HTR-8/SVneo (cell line): ENCODE measurements at places on chromosomes 5 and 9.

DNA sequence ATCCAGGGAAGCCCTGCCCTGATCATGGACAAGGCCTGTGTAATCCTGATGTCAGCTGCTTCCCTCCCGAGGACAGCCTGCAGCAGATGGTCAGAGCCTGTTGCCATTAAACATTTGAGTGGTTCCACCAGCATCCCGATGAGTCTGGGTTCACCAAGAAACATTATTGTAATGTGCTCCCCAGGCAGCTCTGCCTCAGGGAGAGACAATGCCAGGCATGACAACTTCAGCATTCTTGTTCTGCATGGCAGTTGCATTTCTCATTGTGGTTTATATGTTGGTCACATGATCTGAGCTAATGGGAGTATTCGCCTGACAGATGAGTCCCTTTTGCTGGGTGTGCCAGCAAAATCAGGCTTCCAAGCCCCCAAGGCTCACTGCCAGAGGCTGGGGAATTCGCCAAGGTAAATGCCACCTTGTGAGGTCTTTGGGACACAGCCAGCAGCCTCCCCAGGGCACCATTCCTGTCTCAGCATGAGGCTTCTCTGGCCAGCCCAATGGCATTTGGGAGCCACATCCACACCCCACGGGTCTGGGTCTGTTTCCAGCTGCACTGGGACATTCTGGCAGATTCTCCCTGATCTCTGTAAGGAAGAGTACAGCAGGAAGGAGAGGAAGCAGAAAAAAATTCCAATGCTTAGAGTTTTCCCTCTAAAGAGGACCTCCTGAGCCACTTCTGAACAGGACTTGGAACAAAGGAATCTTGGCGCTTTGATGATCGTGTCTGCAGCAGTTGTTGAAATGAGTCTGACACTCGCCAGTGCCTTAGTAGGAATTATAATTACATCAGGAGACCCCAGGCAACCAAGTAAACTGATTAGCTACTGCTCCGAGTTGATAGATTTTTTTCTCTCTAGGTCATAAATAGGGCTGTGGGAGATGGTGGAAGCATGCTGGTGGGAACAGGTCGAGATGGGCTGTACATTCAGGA lies 18.7 kb downstream of the KCNIP1 start:
- DNase-seq: peak; percentile 67

DNA sequence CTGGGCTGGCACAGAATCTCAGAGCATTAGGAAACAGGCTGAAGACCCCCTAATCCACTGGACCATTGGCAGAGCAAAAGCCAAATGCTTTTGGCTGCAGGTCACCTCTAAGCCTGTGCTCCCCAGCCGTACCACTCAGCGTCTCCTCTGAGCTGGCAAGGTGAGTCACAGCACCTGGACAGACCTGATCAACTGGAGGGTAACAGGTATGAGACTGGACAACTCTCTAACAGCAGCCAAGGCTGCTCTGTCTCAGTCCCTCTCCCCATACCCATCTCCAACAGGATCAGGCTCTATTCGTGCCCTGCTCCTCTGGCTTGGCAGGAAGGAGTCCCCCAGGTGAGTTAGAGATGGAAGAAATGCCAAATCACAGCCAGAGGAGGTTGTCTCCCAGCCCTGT lies 4.7 kb downstream of the GOLGA2 start:
- no peak for DNase-seq

DNA sequence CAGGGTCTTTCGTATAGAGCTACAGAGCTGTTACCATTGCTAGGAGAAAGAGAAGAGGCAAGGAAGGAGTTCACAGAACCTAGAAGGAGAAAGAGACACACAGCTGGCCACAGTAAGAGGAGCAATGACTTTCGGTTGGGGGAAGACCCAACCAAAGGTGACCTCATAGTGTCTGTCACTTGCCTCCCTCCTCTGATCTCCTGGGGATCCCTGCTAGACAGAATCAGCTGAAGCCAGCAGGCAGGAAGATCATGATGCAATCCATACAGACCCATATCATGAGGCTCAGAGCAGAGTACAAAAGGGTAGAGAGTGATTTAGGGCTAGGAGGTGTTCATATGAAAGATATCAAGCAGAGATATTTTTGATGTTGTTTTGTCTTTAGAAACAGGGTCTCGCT lies 26.0 kb upstream of the EPB41L4B start:
- no peak for DNase-seq

DNA sequence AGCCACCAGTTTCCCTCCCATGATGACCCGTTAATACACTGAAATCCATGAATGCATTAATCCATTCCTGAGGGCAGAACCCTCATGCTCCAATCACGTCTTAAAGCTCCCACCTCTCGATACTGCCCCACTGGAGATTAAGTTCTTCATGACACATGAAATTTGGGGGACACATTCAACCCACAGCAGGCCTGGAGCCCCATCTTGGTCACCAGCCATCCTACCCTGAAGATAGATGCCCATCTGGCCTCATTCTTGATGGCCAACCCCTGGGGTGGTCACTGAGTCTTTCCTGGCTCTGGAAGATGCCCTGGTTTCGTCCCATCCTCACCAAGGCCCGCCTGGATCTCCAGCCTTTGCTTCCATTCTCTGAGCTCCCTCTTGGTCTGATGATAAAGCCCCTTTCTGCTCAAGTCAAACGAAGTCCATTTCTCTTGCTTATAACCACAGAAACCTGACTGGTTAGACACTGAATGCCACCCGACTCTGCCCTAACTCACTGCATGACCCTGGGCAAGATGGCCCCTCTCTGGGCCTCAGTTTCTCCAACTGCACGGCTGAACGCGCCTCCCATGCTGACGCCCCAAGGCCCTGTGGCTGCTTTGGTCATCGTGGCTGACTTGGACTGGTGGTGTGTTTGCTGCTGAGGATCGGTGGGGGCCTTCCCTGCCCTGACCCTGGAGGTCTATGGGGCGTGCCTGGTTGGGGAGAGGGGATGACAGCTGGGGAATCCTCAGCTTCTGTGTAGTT lies 138.4 kb upstream of the IER5L start:
- no peak for DNase-seq

GRCh38 chr5:53031695-53032096 lies 42.5 kb downstream of the ITGA2 start:
- DNase-seq: peak; percentile 40

GRCh38 chr5:14534773-14535172 lies 46.8 kb upstream of the OTULINL start:
- no peak for DNase-seq

- DNase-seq: peak; percentile 22
These were observed 2039.1 kb upstream of the CDH9 start for GRCh38 chr5:29077451-29077850.

- no peak for DNase-seq
These were observed 9.0 kb upstream of the NSD1 start for GRCh38 chr5:177124486-177124991.

DNA sequence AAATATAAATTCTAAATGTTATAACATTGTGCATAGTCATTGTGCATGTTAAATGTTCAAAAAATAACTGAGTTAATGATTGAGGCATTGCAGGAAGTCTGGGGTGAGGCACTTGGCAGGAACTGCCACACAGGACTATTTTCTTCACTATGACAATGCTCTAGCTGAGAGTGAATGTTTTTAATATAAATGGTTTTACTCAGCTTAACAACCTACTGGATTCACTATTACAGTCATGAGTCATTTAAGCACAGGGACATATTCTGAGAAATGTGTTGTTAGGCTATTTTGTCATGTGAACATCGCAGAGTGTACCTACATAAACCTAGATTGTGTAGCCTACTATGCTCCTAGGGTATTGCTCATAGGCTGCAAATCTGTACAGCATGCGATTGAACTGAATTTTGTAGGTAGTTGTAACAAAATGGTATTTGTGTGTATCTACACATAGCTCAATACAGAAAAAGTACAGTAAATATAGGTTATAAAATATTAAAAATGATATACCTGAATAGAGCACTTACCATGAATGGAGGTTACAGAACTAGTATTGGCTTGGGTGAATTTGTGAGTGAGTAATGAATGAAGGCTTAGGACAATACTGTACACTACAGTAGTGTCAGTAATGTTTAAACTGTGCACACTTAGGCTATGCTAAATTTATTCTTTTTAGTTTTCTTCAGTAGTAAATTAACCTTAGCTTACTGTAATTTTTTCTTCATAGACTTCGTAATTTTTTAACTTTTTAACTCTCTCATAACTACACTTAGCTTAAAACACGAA lies 346.1 kb upstream of the PTGER4 start:
- DNase-seq: no peak

GRCh38 chr9:115285836-115286235 lies 167.9 kb upstream of the TNC start:
- DNase-seq: no peak

- no peak for DNase-seq
These were observed 278.0 kb upstream of the GRIA1 start for GRCh38 chr5:153212471-153212870.

DNA sequence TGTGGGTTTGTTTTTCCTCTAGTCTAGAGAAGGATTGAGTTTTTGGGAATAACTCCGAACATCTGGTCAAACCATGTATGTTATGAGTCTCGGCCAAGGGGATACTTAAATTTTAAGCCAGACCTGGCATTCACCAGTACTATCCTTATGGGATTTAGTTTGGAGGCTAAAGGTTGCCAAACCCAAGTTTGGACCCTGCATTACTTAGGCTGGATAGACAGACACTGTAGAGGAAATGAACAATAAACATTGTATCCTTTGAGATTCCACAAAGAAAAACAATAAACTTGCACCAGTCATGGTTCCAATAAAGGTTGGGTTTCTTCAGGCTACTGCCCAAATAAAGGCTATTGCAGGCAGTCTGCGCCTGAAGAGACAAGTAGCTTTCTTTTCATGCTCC lies 296.7 kb upstream of the MEF2C start:
- DNase-seq: no peak

- DNase-seq: no peak
These were observed 238.6 kb downstream of the CDH12 start for GRCh38 chr5:22614486-22615094.
